Endodermal cell (in vitro differentiated cells): ENCODE measurements at places on chromosomes 2 and 18.

- H3K27me3 ChIP-seq = no peaks in the 10 kb centered on the region
- no peaks in the 10 kb centered on the region for H3K36me3 ChIP-seq
- no peak for DNase-seq
- H3K4me1 ChIP-seq = peaks cover 6% of the 10 kb centered on the region
- H3K27ac ChIP-seq = no peak overlapping the region
Measured at GRCh38 chr18:23981369-23981980, 33.1 kb upstream of the TTC39C start.

- no peak overlapping the region for H3K27ac ChIP-seq
- H3K27me3 ChIP-seq = no peaks in the 10 kb centered on the region
- no peaks in the 10 kb centered on the region for H3K36me3 ChIP-seq
- DNase-seq = peak; percentile 15
- no peaks in the 10 kb centered on the region for H3K4me1 ChIP-seq
Measured at GRCh38 chr2:240494194-240494793, 58.8 kb downstream of the GPC1 start.

DNA sequence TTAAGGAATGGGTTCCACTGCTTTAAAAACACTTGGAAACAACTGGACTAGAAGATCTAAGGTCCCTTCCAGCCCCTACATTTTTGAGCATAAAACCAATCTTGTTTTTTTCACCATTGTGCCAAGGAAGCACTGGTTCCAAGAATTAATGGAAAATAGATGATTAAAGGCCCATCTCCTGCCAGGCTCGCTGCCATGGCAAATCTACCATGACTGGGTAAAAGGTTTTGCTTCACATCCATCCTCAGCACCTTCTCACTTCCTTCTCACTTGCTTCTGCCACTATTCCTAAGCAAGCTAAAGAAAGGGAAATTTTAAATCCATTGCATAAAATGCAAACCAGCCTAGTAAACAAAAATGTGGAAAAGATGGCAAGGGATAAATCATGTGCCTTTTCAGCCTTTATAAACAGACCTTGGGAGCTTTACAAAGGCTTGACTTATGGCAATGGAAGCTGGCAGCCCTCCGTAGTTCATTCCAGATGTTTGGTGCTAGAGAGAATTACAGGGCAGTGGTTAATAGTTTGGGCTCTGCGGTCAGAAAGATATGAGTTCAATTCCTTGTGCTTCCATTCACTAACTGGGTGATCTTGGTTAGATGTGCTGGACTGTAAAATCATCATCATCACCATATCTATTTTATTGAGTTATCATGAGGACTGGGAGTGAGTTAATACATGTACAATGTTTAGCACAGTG lies 27.0 kb upstream of the ST3GAL5 start:
- H3K4me3 ChIP-seq = no peak overlapping the region
- no peaks in the 10 kb centered on the region for H3K27me3 ChIP-seq
- H3K4me1 ChIP-seq = peaks cover 4% of the 10 kb centered on the region
- H3K36me3 ChIP-seq = no peaks in the 10 kb centered on the region

DNA sequence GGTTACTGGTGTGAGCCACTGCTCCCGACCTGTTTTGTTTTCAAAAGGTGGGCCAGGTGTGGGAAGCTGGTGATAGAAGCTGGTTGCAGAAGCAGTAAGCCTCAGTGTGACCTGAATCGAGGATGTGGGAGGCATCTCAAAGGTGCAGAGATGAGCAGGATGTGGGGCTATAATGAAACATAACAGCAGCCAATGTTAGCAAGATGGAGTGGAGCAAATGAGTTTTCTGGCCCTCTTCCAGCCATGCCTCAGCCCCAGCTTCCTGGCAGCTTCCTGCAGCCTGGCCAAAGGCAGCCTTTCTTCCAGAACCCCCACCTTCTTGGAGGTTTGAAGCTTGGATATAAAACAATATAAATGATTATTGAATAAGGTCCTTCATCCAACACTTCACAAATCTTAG lies 184.8 kb downstream of the NCK2 start:
- H3K27ac ChIP-seq = no peak overlapping the region
- H3K27me3 ChIP-seq = no peaks in the 10 kb centered on the region
- no peaks in the 10 kb centered on the region for H3K4me1 ChIP-seq
- DNase-seq = peak; percentile 5
- H3K36me3 ChIP-seq = no peaks in the 10 kb centered on the region

DNA sequence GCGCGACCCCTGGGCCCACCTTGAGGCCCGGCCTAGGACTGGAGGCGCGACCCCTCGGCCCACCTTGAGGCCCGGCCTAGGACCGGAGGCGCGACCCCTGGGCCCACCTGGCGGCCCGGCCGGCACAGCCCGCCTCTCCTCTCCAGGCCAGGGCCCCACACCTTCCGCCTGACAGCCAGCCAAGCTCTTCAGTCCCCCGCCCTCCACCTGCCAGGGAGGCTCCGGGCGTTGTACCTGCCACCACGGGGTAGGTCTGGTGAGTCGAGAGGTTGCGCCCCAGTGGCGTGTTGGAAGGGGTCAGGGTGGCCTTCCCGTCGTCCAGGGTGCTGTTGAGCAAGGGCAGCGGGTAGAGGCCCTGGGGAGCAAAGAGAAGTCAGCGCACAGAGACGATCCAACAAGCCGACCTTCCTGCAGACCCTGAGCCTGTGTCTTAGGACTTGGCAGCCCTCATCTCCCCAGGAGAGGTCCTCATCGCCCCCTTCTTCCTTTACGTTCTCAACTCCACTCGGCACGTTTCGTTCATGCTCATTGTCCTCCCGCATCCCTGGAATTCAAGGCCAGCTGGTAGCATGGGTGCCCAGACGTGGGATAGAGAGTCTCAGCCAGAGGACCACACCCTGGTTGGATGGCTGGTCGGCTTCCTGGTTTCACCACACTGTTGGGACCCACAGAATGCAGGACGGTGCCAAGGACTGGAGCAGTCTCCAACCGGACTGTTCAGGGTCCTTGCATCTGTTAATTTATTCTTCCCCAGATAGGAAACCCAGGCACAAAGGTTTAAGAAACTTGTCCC lies 42.2 kb downstream of the PAX8 start:
- no peaks in the 10 kb centered on the region for H3K4me1 ChIP-seq
- H3K27me3 ChIP-seq = no peaks in the 10 kb centered on the region
- H3K4me3 ChIP-seq = peak overlapping the region; percentile 38
- no peak for DNase-seq
- peaks cover 9% of the 10 kb centered on the region for H3K36me3 ChIP-seq

GRCh38 chr2:230128623-230129342 lies 60.1 kb upstream of the SLC16A14 start:
- no peak for DNase-seq
- H3K27me3 ChIP-seq = no peaks in the 10 kb centered on the region
- H3K27ac ChIP-seq = no peak overlapping the region
- no peaks in the 10 kb centered on the region for H3K4me1 ChIP-seq
- H3K4me3 ChIP-seq = no peak overlapping the region

DNA sequence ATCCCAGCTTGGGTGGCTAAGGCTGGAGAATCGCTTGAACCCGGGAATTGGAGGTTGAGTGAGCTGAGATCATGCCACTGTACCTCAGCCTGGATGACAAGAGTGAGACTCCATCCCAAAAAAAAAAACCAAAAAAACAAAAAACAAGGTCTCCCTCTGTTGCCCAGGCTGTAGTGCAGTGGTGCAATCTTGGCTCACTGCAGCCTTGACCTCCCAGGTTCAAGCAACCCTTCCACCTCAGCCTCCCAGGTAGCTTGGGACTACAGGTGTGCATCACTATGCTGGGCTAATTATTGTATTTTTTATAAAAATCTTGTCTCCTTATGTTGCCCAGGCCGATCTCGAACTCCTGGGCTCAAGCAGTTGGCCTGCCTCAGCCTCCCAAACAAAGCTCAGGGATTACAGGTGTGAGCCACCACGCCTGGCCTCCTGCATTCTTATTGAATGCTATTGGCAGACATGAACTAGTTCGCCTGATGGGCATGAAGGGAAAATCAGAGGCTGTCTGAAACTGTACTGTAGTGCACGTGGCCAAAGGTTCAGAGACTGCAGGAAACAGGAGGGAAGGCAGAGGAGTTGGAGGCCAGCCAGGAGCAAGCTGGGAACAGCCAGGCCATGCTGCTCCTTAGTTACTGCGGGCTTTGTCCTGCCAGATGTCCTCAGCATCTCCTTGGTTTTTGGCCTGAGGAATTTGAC lies 16.0 kb upstream of the ASXL2 start:
- no peaks in the 10 kb centered on the region for H3K36me3 ChIP-seq
- H3K27me3 ChIP-seq = no peaks in the 10 kb centered on the region
- no peak overlapping the region for H3K4me3 ChIP-seq

GRCh38 chr2:106789185-106789584 lies 96.8 kb downstream of the ST6GAL2 start:
- no peak overlapping the region for H3K27ac ChIP-seq
- no peaks in the 10 kb centered on the region for H3K27me3 ChIP-seq
- peaks cover 4% of the 10 kb centered on the region for H3K4me1 ChIP-seq

GRCh38 chr18:33716061-33716683 lies 138.2 kb downstream of the ASXL3 start:
- H3K27ac ChIP-seq = peak overlapping the region; percentile 35
- no peaks in the 10 kb centered on the region for H3K36me3 ChIP-seq
- H3K27me3 ChIP-seq = no peaks in the 10 kb centered on the region
- H3K4me1 ChIP-seq = no peaks in the 10 kb centered on the region
- no peak for DNase-seq

DNA sequence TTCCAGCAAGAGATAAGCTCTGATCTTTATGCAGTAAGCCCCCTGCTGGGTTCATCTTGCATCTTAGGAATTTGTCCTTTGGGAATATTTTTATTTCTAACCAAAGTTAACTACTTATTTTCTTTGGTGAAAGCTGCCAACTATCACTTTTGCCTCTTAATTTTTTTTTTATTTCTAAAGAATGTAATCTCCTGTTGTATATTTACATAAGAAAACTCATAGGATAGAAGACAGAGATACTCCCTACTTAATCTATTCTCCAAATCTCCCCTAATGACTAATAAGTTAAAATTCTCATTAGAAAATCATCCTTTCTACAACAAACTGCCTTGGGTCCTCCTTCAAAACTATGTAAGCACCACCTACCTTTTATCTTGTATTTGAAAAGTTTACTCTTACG lies 612.2 kb upstream of the SLC39A10 start:
- no peaks in the 10 kb centered on the region for H3K4me1 ChIP-seq
- no peak overlapping the region for H3K4me3 ChIP-seq
- no peak for DNase-seq
- no peak overlapping the region for H3K27ac ChIP-seq
- no peaks in the 10 kb centered on the region for H3K27me3 ChIP-seq

DNA sequence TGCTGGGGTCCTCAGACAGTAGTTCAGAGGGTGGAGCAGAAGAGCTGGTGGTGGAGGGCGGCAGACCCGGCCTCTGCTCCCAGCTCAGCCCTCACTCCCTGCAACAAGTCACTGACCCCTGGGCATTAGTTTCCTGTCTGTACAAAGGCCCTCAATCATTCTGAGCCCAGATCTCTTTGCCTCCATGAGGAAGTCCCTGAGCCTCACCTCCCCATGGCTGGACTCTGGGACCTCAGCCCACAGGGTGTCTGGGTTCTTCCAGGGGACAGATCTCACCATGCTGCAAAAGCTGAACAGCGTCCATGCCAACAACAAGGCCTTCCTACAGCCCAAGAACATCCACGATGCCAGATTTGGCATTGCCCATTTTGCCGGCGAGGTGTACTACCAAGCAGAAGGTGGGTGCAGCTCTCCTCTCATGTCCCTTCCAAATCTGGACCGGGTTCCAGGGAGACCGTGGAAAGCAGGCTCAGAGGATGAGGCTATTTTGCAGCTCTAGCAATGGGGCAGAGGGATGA lies 49.1 kb downstream of the MYO7B start:
- H3K27me3 ChIP-seq = no peaks in the 10 kb centered on the region
- DNase-seq = peak; percentile 37
- H3K36me3 ChIP-seq = no peaks in the 10 kb centered on the region
- H3K4me3 ChIP-seq = no peak overlapping the region

DNA sequence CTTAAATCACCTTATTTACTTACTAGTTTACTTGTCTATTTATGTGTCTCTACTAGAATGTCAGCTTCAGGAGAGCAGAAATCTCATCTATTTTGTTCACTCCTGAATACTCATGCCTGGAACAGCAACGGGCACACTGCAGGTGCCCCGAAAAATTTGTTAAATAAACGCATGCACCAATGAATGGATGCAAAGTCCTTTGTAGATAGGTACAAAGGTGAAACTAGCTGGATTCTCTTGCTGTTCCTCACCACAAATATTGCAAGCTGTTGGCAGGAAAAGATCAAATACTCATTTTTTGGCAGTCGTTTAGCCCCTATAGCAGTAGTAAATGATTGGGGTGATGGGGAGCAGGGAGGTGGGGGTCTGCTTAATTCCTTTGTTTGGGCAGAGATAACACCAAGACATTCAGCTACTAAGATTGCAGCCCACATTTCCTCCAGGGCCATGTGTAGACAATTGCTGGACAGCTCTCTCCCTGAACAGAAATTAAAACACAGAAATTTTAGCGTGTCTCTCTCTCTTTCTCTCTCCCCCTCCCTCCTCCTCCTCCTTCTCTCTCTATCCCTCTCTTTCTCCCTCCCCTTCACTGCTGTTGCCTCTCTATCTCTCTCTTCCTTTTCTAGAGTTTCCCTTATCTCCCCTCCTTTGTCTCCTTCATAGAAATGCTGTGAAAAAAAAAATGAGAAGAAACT lies 5.4 kb downstream of the MARCHF4 start:
- DNase-seq = no peak
- H3K36me3 ChIP-seq = no peaks in the 10 kb centered on the region
- H3K4me3 ChIP-seq = peak overlapping the region; percentile 42

DNA sequence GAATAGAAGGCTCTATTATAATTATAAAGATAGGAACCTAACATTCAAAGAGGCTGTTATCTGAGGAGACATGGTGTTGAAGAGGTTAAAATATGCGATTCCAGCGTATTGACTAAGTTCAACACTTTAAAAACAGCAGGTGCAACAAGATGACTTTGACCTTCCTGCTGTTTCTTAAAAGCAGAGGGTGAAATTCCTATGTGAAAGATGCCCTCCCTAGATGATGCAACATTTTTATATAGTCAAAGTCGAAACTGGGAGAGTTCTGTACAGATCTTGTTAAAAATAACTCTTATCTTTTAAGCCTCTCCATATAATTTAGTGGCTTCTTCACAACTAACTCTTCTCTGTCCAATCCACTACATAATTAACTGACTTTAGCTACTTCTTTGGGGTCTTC lies 4.4 kb upstream of the ACKR3 start:
- peak; percentile 2 for DNase-seq
- H3K27ac ChIP-seq = no peak overlapping the region
- H3K4me1 ChIP-seq = no peaks in the 10 kb centered on the region
- no peaks in the 10 kb centered on the region for H3K36me3 ChIP-seq
- H3K27me3 ChIP-seq = no peaks in the 10 kb centered on the region
- no peak overlapping the region for H3K4me3 ChIP-seq

DNA sequence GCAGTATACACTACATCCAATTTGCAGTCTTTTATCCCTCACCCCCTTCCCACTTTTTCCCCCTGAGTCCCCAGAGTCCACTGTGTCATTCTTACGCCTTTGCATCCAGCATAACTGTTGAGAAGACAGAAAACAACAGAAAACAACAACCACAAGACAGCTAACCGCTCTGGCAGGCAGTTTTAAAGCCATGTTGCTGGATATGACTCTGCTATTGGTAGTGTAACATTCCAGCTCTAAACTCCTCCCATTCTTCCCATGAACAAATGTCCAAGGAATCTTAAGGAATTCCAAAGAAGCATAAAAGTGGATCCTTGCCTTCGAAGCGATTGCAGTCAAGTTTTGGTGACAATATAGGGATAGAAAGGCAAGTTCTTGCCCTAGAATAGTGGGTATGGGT lies 599.1 kb downstream of the NYAP2 start:
- DNase-seq = no peak
- H3K4me1 ChIP-seq = no peaks in the 10 kb centered on the region
- H3K27ac ChIP-seq = no peak overlapping the region
- no peak overlapping the region for H3K4me3 ChIP-seq
